ENCODE measurements at places on chromosomes 13 and 19.

DNA sequence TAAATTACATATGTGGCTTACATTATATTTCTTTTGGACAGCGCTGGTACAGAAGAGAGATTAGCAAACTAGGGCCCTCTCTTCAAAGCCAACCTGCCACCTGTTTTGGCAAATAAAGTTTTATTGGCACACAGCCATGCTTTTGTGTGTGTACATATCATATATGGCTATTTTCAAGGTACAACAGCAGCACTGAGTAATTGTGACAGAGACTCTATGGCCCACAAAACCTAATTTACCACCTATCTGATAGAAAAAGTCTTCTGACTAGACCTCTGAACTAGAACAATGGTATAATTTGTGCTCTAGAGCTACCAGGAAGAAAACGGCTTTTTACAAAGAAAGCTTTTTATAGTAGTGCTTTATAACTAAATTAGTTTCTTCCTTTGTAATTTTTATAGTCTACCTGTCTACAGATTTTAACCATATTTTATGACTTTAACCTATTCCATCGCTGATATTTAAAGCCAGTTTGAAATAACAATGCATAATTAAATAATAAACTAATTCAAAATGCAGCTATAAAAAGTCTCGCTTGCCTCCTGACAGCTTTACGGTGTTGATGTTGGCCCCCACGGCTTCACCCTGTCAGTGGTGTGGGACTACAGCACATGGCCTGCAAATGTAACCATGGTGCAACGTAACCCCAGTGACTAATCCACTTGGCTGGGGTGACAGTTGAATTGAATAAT is 17.7 kb upstream of the DPY19L3 start:
- DNase-seq: no peak

- no peak for DNase-seq
Measured at GRCh38 chr13:97369261-97369893, 64.6 kb upstream of the RAP2A start.

GRCh38 chr19:12180377-12180776 is 17.5 kb downstream of the ZNF136 start:
- DNase-seq: no peak

DNA sequence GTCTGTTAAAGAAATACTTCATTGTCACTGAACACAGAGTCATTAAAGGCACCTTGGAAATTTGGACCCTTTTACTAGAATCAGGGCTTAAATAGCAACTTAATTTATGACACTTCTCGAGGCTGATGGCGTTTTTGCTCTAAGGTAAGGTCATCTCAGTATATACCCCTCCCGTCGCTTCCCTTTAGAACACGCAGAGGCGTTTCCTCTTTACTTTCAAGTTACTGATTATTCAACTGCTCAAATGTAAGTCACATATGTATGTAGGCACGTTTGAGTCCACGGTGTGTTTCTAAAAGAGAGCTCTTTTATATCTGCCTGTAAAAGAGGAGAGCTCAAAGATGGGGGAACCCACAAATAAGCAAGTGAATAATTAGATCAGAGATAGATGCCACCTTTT is 181.5 kb downstream of the TSHZ3 start:
- DNase-seq: no peak

- DNase-seq: no peak
Measured at GRCh38 chr13:98476538-98476966, 100.4 kb downstream of the STK24 start.

GRCh38 chr19:34804115-34804514 is 31.1 kb upstream of the ZNF599 start:
- no peak for DNase-seq

DNA sequence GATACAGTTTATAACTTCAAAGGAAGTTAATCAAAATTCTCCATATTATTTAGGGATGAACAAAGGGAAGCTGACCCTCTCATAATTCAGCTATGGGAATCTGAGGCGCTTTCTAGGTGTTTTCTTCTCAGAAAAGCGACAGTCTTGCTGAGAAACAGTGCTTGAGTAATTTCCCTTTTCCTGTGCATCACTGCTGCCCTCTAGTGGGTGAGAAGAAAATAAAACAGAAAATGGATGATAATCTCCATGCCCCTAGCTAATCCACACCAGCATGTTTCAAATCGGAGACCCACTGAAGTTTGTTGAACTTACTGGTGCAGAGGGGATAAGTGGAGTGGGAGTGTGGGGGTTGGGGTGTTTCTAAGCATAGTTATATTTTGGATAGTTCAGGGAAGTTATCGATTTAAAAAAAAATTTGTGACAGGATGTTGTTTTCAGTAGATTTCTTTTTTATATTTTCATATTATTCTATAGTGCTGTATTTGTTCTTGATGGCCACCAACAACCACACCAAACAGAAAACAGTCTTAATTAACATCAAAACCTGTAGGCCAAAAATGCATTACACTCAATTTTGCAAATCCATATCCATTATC is 21.4 kb downstream of the LCP1 start:
- no peak for DNase-seq

- DNase-seq: no peak
Measured at GRCh38 chr13:99227909-99228688, 27.4 kb downstream of the UBAC2 start.

DNA sequence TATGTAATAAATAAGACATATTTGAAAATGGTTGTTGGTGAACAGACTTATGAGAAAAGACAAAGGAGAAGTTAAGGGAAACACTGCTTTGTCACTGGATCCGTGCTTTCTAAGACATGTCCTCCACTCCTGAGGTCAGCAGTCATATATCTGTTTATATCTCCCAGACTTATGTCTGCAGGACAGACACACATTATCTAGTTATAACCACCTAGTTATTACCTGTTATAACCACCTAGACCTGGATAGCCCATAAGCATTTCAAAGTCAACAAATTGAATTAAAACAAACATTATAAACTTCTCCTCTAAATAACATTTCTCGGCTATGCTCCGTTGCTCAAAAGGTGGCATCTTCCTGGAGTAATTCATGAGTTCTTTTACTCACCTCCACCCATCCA is 96.4 kb downstream of the SPRY2 start:
- no peak for DNase-seq
